Thoracic aorta (tissue), 2 donors: ENCODE measurements at places on chromosomes 1 and 21.

- no peak for DNase-seq
These were observed 25.3 kb downstream of the SERTAD4 start for GRCh38 chr1:210257698-210258529.

DNA sequence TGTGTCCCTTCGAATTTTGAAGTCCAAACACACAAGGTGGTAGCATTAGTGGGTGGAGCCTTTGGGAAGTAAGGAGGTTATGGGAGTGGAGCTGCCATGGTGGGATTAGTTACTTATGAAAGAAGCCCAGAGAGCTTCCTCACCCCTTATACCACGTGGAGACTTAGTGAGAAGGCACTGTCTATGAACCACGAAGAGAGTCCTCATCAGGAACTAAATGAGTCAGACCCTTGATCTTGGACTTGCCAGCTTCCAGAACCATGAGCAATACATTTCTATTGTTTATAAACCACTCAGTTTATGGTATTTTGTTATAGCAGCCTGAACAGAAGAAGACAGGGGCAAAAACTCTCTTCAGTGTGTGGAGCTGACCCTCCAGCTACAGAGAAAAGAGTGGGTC is 259.3 kb upstream of the AJAP1 start:
- no peak for DNase-seq

DNA sequence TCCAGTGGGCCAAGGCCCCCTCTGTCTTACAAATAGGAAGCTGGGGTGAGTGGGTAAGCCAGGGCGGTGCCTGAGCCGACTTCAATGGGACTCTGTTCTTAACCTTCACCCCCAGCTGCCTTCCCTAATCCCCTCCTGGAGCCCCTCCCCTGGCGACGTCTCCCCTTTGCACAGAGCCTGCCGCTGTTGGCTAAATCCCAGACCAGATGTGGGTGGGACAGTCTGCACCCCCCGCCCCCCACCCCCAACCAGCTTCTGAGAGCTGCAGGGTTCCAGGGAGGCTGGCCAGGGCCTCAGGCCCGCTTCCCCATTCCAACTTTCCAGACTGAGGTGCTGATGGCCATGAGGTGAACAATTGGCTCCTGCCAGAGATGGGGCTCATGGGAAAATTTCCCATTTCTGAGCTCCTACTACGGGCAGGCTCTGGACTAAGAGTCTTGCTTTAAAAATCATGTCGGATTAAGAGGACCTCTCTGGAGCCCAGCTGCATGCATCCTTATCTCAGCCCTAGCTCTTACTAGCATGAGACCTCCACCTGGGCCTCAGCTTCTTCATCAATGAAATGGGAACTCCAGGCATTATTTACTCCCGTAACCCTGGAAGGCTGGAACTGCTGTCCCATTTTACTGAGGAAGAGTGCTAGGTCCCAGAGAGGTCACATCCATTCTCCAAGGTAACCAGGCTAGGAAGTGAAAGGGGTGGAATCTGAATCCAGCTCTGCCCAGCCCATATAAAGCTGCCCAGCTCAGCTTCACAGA is 6.4 kb downstream of the COL8A2 start:
- no peak for DNase-seq

- no peak for DNase-seq
These were observed 89.3 kb downstream of the ITPKB start for GRCh38 chr1:226649780-226650179.

DNA sequence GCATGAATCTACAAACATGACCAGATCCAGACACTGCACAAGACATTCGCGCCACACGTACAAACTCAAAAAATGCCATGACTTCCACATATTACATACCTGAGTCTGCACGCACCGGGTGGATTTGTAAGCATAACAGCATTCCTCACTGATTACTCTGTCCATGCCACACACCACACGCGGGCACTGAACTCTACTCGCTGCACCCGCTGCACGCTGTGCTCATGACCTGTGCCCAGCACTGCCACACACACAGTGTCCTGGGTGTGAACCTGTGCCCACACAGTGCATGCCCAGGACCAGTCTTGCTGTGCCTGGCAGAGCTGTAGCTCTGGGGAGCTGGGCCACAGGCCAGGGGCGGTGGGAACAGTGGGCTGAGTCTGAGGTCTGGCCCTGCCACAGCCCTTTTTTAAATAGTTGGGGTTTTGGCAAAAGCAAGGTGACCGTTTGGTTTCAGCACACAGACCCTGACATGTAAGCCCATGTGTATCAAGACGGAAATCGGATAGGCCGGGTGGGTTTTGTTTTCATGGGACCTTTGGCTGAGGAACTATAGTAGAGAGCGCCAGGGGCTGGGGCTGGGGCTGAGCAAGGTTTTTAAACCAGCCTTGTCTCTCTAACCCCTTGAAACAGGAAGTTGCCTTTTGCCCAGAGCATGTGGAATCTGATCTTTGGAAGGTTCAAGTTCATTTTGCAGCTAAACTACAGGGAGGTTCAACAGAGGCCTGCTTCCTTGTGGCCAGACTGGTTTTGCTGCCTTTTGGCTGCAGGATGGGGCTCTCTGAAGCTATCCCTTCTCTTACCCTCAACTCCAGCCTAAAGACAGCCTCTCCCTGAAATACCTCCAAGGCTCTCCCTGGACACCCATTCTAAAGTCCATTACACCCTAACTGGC is 12.3 kb upstream of the GOLT1A start:
- no peak for DNase-seq

DNA sequence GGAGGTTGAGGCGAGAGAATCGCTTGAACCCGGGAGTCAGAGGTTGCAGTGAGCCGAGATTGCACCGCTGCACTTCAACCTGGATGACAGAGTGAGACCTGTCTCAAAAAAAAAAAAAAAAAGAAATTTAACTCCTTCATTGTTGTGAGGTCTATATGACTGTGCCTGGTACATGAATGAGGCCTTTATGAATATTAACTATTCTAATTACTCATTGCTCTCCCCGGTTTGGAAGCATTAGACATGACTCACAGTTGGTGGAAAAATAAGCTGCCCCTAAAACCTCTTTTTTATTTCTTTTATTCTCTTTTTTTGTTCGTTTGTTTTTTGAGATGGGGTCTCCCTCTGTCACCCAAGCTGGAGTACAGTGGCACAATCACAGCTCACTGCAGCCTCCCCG is 3.3 kb downstream of the NPPB start:
- no peak for DNase-seq

DNA sequence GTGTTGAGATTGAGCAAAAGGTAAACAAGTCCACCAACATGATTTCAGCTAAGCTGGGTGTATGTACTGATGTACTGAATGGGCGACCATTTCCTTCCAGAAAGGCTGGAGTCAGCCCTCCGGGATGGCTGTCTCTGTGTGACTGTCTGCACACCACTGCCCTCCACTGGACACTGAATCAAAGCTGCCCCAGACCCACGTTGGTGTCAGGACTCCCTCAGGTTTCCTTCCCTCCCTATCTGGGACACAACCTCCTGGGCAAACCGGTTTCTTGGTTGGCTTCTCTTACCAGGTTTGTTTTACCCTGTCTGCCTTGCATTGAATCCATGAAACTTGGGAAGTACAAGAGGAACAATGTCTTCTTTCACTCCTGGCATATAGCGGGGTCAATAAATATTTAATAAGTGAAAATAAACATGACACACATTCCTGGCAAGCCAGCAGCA is 5.3 kb upstream of the SRP9 start:
- DNase-seq, result peak; percentile 62

- DNase-seq, result no peak
These were observed 239.1 kb upstream of the IRF2BP2 start for GRCh38 chr1:234848972-234849649.

- DNase-seq, result no peak
These were observed 36.9 kb upstream of the RGS1 start for GRCh38 chr1:192538407-192539296.

DNA sequence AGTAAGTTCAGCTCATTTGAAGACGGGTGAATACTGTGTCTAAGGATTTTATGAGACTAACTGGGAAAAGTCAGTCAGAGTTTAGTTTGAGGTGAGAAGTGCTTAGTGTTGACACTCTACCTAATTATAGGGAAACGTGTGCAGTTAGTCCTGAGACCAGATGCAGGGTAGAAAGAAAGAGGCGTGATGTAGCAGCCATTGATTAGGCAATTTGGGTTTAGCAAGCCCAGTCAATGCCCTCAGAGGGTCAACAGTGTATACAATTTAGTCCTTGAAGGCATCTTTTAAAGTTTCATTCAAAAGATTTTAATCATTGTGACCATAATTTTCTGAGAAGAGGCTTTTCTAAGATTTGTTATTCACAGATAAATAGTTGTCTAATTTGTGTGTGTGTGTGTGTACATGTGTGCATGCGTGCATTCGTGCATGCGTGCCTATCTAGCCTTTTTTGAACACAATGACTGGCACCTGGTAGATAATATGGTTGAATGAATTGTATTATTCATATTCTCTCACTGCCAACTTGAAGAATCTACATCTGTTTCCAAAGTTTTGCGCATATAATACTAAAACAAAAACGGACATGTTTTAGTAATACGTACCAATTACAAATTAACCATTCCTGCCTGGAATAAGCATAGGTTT is 332.9 kb downstream of the SRGAP2C start:
- no peak for DNase-seq
